Heart left ventricle (tissue), 16 donors: ENCODE measurements at places on chromosomes 6 and 20. TPM values are rescaled to one million over a fixed set of nuclear protein-coding genes. Genes with fewer than 3 reads are reported as not detected.

DNA sequence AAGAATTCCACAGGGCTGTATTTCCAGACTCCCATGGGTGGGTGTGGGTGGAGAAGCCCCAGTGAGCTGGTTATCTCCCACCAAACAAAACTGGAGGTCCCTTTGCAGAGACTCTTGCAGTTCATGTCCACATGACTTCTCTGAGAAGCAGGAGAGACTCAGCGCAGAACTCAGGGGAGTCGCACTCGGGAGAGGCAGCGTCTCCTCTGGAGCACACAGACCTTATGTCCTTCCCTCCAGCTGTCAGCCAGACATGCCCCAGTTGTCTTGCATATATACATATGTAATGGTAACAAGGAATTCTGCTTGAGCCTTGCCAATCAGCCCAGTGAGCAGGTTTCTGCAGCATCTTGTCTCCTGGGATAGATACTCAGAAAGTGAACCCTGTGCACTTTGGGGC is 23.8 kb downstream of the MYT1 start:
- DNase-seq = no peak

DNA sequence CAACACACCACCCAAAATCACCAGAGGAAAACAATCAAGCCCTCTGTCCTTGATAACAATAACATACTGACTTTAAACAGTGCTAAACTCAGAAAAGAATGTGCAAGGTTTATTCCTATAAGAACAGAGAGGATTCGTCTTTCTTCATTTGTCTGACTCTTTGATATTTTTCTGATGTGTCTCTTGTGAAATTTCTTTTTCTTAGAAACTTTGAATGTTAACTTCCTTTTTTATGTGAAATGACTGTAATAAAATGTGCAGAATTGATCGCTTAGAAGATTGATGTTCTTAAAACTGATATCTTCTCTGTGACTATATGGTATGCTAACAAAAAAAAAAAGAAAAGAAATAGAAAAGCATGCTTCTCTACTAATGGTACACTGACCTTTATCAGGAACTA is 947.4 kb upstream of the CITED2 start:
- DNase-seq = no peak

GRCh38 chr6:31822036-31822821 is 5.3 kb upstream of the HSPA1B start:
- peak; percentile 89 for DNase-seq

DNA sequence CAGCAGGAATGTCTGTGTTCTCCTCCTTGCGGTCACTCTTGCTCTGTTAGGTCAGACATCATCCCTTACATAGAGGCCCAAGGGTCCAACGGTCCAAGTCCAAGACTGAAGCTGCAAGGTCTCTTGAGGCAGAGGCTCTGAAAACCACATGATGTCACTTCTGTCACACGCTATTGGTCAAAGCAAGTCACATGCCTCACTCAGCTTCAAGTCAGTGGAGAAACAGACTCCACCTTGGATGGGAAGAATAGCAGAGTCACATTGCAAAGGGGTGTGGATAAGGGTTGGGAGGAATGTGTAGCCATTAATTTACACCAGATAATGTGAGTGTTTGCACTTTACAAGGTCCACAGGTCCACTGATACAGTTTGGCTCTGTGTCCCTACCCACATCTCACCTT is 17.5 kb downstream of the SLC52A3 start:
- no peak for DNase-seq

DNA sequence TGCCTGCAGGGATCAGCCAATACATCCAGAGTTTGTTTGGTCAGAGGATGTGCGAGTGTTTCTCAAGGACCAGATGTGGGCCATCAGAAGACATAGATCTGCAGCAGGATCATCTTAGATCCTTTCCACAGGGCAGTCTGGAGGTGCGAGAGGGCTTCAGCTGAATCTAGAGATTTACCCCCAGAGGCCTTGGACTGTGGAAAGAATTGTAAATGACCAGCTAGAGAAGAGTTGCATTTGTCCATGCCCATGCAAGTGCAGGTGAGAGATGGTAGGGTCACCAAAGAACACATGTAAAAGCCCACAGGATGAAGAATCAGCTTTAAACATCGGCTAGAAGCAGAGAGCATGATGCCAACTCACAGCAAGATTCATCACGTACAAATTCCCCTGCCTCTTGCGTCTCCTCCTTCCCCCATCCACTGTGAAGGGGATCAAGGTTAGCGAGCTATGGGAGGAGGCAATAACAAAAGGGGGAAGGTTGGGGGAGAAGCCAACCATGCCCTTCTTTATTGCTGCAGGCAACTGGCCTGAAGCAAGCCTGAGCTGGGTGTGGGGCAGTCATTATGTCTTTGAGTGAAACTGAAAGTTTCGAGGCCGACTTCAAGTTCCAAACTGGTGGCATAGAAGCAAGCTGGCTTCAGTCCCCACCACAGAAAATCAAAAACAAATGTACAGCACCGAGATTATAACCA is 83.5 kb downstream of the SCML4 start:
- DNase-seq = no peak

DNA sequence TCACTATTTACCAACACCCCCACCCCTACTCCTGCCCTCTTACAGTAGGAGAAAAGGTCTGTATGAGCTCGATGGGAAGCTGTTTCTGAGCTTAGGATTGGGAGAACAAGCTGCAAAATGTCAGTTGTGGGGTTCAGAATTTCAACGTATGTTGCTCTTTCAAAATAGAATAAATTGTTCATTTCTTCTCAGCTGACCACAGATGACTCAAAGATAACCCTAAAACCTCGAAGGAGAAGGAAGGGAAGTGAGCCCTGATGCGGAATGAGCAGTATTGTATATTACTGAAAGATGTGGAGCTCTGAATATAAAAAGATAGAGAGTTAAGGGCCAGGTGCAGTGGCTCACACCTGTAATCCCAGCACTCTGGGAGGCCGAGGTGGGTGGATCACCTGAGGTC is 35.9 kb upstream of the MYLIP start:
- DNase-seq = no peak

- no peak for DNase-seq
Observed at GRCh38 chr6:156943166-156943565, 166.0 kb downstream of the ARID1B start.

- DNase-seq = no peak
Observed at GRCh38 chr20:709423-709822, 33.8 kb upstream of the SCRT2 start.

- no peak for DNase-seq
Observed at GRCh38 chr6:29099190-29099589, at the start of gene OR2J1. TSS of gene OR2J1 (plus strand) at chr6:29099490. CDS start at chr6:29100943, 1,453 bp downstream.

DNA sequence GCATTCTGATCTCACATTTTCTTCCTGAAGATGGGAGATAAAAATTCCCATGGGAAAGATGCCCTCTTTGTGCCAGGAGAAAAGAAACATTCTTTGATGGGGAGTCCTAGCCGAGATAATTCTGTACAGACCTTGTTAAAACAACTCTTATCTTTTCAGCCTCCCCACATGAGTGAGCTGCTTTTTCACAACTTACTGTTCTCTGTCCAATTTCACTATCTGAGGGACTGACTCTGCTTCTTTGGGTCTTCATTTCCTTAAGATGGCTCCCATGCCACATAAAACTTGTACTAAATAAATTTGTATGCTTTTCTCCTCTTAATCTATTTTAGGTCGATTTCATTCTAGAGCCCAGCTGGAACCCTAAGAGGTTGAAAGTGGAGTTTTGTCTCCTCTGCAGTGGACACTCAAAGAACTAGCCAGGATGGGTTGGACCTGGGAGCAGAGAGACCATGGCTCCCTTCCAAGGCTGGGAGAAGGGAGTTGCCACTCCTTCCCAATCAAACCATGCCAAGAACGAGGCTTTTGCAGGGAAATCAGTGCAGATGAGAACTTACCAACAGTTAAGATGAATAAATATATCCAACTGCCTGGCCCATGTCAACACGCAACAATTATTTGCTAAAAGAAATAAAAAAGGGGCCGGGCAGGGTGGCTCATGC is 285.8 kb upstream of the SULF2 start:
- DNase-seq = no peak

- DNase-seq = no peak
Observed at GRCh38 chr6:138229072-138229471, 10.8 kb upstream of the PBOV1 start.

GRCh38 chr20:11652128-11652527 is 265.6 kb upstream of the BTBD3 start:
- DNase-seq = no peak

GRCh38 chr6:91483415-91484105 is 896.7 kb upstream of the MAP3K7 start:
- no peak for DNase-seq

DNA sequence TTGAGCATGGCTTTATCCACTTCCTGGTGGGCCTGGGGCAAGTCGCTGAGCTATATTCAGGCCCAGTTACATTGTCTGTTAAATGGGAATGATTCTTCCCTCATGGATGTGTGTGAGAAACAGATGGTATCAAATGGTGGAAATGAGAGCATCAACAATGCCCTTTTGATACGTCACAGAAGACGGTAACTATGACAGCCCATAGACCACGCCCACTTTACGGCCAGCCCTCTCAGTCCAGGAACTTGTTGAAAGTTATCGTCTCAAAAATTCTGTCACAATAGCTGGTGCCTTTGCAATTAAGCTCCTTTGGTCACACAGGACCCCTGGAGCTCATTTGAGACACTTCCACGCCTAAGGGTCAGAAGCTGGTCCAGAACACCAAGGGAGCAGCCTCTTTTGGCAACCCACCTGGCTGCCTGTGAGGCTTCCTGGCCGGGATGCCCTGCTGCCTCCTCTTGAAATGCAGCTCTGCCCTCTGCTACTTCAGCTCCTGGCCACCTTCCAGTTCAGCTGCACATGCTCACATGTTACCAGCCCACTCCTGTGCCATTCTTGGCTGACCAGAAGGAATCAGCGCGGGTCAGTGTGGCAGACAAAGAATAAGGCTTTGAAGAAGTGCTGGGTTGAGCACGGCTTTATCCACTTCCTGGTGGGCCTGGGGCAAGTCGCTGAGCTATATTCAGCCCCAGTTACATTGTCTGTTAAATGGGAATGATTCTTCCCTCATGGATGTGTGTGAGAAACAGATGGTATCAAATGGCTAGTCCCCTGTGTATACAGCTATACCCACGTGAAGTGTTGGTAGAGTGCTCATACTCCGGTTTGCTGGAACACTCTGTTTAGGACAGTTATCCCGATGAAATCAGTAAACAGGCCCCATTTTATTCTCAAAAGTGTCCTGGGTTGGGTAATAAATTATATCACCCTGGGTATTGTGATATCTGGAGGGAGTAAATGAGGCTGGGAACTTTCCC is 199.2 kb upstream of the SUPT3H start:
- peak; percentile 73 for DNase-seq

GRCh38 chr6:108406943-108407342 is 112.1 kb downstream of the AFG1L start:
- DNase-seq = no peak

DNA sequence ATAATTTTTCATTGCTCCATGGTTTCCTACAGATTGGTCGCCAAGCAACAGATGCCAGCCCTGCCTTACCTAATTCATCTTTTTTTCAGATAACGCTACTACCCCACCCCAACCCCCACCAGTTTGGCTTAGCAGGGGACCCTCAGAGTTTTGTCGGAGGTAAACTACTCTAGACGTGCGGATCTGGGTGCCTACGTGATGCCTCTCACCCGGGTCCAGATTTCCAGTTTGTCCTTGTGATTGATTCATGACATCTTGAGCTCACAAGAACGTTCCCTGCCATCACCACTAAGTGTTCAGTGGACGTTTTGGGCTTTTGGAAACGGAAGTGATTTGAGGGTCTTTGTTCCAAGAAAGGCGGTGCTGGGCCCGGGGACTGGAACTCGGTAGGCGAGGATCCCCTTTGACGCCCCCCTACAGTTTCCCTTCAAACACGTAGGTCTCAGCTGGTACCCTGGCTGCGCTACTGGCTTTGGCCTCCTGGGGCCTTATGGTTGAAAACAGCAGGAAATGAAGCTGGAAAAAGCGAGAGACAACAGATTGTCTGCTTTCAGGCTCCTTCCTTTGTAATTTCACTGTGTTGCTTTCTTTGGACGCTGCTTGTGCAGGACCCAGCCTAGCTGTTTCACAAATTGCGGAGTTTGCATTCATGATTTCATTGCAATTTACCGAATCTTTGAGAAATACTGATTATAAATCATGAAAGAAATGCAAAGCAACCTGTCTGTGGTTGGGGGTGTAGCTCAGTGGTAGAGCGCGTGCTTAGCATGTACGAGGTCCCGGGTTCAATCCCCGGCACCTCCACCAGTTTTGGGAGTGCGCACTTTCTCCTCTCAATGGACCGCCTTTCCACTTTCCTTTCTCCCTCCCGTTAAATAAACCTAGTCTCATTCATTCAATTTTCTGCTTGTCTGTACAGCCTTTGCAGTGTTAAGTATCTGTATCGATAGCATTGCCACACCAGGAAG is 81.0 kb downstream of the GPX5 start:
- DNase-seq = peak; percentile 30

DNA sequence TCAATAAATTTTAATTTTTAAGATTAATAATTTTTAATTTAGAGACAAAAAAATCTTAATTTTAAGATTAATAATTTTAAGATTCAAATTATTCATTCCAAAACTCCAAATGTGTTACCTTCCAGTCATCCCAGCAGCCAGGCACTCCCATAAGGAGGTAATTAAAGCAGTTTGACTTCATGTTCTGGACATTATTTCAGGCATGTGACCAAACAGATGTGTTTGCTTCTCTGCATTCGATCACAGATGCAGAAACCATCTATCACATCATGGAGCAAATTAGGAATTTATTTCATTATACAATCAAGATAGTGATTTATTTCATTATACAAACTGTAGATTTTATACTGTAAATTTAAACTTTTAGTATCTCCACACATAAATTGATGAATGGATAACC is 150.3 kb downstream of the AKAP7 start:
- DNase-seq = no peak

DNA sequence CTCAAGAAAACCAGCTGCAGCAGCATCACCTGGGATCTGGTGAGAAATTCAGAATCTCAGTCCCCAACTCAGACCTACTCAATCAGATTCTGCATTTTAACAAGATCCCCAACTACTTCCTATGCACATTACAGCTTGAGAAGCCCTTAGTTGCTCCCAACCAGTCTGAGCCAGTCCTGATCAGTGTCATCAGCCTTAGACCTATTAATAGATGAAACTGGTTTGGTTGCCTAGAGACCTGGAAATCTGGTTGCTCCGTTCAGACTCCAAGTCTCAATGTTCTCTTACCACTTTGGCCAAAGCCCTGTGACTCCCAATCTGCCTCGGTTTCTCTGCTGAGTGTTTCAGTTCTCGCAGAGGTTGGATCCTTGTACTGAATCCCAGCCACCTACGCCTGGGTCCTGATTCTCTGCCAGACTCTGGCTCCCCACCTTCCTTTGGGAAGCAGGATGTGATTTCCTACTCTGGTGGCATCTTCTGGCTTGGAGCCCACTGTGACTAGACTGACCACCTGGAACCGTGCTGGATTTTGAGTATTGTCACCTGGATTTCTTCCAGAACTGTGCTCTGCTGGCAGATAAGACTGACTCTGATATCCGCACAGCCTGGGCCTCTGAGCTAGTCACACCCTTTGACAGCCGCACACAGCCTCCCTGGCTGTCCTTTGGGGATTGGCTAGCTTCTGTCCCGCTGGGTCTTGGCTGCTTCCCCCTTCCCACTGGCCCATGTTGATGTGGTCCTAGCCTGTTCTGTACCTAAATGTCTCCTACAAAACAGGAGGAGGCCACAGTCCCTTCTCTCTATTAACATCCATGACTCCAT is 20.3 kb upstream of the ATXN1 start:
- no peak for DNase-seq

FOXA2 gene
- total RNA-seq = not detected

CCDC167 gene
- total RNA-seq = 27.8 TPM

HRH3 gene
- not detected for total RNA-seq

AKAP7 gene
- 7.8 TPM for total RNA-seq

DACT2 gene
- total RNA-seq = 0.21 TPM

HUS1B gene
- total RNA-seq = 0.43 TPM

SLC44A4 gene
- not detected for total RNA-seq

OSBPL2 gene
- 47.2 TPM for total RNA-seq

FOXQ1 gene
- total RNA-seq = not detected

SLC26A8 gene
- total RNA-seq = not detected

PET117 gene
- total RNA-seq = 13.6 TPM
